GM23338 (cell line): ENCODE measurements at places on chromosomes 16 and 17. TPM values are rescaled to one million over a fixed set of nuclear protein-coding genes. Genes with fewer than 3 reads are reported as not detected.
A peak's percentile ranks its signal among the peaks of the same experiment; 100 is the strongest.

- DNase-seq: no peak
Measured at GRCh38 chr17:71495420-71495819, 625.4 kb upstream of the SOX9 start.

SEZ6 gene
- 3.1 and 6.5 TPM in 2 replicates for total RNA-seq

- DNase-seq: peak; percentile 95
Measured at GRCh38 chr16:53130159-53131049, 75.6 kb downstream of the CHD9 start.

DNA sequence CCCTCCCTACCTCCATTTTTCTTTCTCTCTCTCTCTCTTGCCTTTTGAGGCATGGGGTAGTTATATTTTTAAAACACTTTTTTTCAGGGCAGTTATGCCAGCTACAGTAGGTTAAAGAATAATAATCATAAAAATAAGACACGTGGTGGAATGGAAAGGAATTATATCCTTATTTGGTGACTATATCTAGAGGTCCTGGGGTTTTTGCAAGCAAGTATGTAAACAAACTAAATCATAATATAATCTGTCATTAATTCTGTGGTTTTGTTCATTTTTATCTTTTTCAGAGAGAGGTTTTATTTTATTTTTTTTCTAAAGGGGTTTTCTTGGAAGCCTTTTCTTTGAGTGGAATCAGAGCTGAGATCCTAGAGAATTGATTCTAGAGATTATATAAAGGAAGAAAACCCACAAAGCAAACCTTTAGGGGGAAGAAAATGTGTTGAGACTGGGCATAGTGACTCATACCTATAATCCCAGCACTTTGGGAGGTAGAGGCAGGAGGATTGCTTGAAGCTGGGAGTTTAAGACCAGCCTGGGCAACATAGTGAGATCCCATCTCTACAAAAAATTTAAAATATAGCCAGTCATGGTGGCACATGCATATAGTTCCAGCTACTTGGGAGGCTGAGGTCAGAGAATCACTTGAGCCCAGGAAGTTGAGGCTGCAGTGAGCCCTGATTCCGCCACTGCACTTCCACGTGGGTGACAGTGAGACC is 53.2 kb downstream of the NQO1 start:
- no peak for DNase-seq

- peak; percentile 61 for DNase-seq
Measured at GRCh38 chr17:72594248-72594647, 473.4 kb downstream of the SOX9 start.

- DNase-seq: no peak
Measured at GRCh38 chr17:28279411-28279810, 39.6 kb upstream of the TMEM97 start.

DNA sequence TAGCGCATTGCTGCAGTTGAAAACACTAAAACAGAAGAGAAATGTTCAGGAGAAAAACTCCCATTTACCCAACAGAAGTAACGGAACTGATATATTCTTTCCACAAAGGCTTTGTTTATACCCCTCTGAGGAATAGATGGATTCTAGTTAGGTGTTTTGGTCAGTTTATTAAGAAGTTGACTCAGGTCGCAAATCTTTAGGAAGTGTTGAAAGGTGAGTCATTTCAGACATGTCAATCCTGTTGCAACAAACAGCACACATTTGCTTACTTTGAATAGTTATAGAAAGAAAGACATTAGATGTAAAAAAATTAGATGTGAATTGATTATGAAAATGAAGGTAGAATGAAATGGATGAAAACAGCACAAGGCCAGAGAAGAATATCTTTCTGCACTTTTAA is 941.0 kb downstream of the KCNJ2 start:
- DNase-seq: no peak
